ENCODE measurements at places on chromosomes 2 and 18. TPM values are rescaled to one million over a fixed set of nuclear protein-coding genes. Genes with fewer than 3 reads are reported as not detected.

DNA sequence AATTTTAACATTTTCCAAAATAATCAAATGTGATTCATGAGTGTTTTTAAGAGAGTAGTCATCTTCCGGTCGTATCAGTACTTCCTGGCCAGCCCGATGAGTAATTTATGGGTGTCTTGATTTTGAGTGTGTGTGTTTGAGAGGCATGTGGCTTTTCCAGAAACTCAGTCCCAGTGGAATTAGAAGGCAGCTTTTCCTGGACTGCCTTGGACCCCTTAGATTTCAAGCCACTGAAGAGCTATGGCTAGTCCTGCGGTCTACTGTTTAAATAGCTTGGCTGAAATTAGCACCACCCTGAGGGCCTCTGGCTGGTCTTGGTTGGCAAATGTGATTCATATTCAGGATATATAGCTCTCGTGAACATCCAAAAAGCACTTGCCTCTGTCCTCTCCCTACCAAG lies 59.4 kb downstream of the HK2 start:
- H3K27ac ChIP-seq, result peak overlapping the region; percentile 84
- H3K4me1 ChIP-seq, result peaks cover 48% of the 10 kb centered on the region
- DNase-seq, result no peak
- no peak overlapping the region for H3K4me3 ChIP-seq

GRCh38 chr18:63234841-63235240 lies 84.7 kb downstream of the BCL2 start:
- H3K27ac ChIP-seq, result no peak overlapping the region
- H3K4me1 ChIP-seq, result peaks cover 39% of the 10 kb centered on the region
- no peaks in the 10 kb centered on the region for H3K27me3 ChIP-seq

DNA sequence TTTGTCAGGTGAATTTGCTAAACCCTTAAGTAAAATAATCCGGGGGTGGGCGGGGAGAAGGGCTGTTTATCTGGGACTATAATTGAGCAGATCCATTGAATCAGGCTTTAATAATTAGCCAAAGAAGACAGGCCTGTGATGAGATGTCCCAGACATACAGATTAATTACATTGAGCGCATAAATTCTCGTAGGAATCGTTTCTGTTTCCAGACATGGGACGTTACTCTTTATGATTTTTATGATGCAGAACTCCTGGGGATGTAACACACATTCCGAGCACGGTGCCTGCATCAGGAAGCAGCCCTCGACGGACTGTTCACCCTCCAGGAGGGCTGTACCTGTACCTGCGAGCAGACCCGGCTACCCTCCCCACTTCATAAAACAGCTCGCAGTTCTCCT lies 88.9 kb downstream of the SMIM21 start:
- H3K4me1 ChIP-seq, result no peaks in the 10 kb centered on the region
- no peak for DNase-seq
- peaks cover 9% of the 10 kb centered on the region for H3K27me3 ChIP-seq
- H3K4me3 ChIP-seq, result no peak overlapping the region
- H3K27ac ChIP-seq, result no peak overlapping the region
- H3K36me3 ChIP-seq, result no peaks in the 10 kb centered on the region

GRCh38 chr2:65678779-65679391 lies 246.5 kb upstream of the SPRED2 start:
- H3K4me1 ChIP-seq, result no peaks in the 10 kb centered on the region
- H3K27me3 ChIP-seq, result peaks cover 28% of the 10 kb centered on the region
- H3K4me3 ChIP-seq, result no peak overlapping the region
- H3K27ac ChIP-seq, result no peak overlapping the region
- no peak for DNase-seq

DNA sequence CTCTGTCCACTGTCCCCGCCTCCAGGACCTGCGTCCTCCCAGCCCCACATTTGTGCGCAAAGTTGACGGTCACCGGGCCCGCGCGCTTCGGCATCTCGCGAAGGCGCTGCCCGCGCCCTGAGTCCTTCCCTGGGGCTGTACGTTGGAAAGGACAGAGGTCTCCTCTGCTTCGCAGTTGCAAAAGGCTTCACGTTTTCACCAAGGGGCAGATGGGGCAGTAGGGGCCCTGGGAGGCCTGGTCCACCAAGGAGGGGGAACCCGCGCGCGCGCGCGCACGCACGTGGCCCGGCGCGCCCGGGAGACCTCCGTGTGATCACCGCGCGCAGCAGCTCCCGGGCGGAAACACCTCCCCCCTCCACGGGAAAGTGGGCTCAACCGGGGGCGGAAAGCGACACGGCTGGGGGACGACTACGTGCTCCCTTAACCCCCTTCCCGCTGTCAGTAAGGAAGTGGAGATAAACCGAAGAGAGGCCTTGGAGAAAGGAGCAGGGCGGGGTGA lies 21.9 kb downstream of the TEX44 start:
- peak overlapping the region; percentile 97 for H3K27ac ChIP-seq
- H3K36me3 ChIP-seq, result no peaks in the 10 kb centered on the region
- H3K27me3 ChIP-seq, result no peaks in the 10 kb centered on the region
- peak overlapping the region; percentile 75 for H3K4me3 ChIP-seq
- H3K4me1 ChIP-seq, result peaks cover 51% of the 10 kb centered on the region

The MOB4 gene
- total RNA-seq, result 23.1 TPM

The GALNT14 gene
- 4.1 TPM for total RNA-seq
